Pancreas (tissue), 10 donors: ENCODE measurements at places on chromosomes 12 and 14. TPM values are rescaled to one million over a fixed set of nuclear protein-coding genes. Genes with fewer than 3 reads are reported as not detected.

Gene TSHR
- total RNA-seq = 0.22 TPM

Gene STYK1
- not detected for total RNA-seq

Gene ANO6
- total RNA-seq = 20.4 TPM

Gene IFI27
- 8.1 TPM for total RNA-seq

Gene FAM181A
- not detected for total RNA-seq

Gene KRT81
- not detected for total RNA-seq

DNA sequence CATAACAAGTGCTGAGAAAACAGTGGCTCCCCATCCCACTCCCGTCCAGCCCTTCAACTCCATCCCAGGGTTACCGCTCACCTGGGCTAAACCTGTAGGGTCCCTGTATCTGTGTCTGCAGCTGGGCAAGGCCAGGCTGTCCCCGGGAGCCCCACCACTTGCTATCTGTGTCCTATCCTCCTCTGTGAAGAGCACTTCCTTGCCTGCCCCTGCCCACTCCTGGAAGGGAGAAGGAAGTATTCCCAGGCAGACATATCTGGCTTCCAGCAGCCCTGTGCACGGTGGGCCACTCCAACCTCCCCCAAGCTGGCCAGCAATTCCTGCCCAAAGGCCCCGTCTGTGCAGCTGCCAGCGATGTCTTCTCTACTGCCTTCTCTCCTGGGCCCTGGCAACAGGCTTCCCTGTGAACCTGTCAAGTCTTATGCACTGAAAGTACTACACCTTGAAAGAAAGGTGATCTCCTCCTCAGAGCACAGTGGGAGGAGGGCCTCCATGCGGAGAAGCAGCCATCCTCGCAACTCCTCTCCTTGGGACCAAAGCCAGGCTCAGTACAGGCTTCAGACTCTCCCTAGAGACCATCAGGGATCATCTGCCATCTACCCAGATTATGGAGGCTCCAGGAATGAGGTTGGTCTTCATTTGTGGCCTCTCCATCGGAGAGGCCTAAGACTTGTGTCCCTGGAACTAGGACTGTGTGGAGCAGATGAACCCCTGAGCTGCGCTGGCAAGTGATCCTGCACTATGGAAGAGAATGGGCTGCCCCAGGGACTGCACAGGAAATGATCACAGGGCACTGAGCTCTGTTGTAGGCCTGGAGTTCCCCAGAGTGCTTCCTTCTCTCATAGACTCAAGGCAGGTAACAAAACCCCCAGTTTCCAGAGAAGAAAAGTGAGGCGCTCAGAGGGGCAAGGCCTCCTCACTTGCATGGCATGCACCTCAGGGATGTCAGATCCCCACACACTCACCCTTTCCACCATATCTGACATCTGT lies 663.6 kb downstream of the BCL11B start:
- DNase-seq = no peak

DNA sequence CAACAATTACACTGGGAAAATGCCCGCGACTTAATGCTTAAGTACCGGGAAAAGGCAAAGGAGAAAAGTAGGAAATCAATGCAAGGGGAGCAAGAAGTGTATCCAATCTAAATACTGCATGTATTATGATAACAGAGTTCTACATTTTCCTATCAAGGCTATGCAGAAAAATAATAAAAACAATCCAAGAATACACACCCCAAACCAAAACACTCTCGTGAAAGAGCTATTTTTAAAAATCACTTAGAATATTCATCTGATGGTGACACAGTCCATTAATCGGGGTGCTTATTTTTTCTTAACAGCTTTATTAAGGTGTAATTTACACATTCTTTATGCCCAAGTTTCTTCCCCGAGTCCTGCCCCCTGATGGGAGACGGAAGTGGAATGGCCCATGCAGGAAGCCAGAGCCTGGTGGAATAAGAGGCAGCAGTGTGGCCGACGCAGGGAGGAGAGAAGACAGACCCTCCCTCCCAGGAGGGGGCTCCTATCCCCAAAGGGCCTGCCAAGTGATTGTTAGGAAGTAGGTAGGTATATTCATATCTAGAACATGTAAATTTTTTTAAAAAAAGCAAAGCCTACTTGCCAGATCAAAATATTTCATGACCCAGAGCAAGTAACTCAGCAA lies 174.3 kb downstream of the FOXN3 start:
- no peak for DNase-seq
